ENCODE measurements at places on chromosomes 7 and 10.

DNA sequence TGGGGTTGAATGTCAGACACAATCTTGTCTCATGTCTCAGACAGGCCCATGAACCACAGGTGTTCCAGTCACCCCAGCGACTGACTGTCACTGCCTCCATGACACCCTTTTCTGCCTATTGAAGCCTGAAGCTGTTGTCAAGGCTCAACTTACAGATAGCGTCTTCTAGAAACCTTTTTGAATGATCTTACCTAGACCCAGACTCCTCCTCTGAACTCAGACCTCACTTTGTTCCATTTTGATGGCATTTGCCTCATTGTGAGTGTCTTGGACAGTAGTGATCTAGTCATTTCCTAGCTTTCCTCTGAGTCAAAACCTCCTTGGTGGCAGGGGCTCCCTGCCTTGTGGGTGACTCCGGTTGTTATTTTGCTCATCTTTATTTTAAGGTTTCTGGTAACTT is 98.3 kb upstream of the AGK start:
- DNase-seq: no peak

DNA sequence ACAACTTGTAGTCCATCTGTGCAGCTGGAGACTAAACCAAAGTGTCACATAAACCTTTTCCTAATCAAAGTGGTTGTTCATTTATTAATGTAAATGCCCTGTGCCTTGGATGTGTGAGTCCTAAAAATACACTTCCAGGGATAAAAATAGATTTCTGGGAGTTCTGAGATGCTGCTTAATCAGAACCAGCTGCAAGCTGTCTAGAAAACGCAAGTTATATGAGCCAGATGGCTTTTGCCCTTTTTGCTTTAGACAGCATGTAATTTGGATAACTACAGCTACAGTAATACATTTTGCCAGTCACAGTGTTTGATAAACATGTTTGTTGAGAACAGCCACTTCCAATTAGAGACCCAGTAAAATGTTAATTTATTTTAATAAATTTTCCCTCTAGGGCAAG is 185.1 kb upstream of the PRPS1L1 start:
- DNase-seq: peak; percentile 76

DNA sequence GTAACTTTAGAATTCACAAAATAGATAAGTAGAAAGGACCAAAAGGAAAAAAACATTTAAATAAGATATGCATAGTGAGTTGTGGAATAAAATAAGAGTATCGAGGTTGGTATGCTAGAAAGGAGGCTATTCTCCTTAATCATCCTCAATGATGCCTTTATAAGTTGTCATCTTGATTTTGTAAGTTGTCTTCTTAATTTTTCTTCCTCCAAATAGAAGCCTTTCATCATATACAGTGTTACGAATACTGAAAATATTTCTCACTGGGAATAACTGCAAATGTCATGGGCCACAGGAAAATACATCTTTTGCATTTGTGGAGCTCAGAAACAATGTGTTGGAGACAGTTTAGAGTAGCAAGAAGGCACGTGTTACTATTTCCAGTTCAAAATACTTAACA is 31.5 kb upstream of the PRTFDC1 start:
- DNase-seq: no peak

- DNase-seq: peak; percentile 21
These were observed 722 bp downstream of the DENND10 start for GRCh38 chr10:119104654-119105015.

- no peak for DNase-seq
These were observed 10.3 kb downstream of the INTS15 start for GRCh38 chr7:6600093-6600492.

DNA sequence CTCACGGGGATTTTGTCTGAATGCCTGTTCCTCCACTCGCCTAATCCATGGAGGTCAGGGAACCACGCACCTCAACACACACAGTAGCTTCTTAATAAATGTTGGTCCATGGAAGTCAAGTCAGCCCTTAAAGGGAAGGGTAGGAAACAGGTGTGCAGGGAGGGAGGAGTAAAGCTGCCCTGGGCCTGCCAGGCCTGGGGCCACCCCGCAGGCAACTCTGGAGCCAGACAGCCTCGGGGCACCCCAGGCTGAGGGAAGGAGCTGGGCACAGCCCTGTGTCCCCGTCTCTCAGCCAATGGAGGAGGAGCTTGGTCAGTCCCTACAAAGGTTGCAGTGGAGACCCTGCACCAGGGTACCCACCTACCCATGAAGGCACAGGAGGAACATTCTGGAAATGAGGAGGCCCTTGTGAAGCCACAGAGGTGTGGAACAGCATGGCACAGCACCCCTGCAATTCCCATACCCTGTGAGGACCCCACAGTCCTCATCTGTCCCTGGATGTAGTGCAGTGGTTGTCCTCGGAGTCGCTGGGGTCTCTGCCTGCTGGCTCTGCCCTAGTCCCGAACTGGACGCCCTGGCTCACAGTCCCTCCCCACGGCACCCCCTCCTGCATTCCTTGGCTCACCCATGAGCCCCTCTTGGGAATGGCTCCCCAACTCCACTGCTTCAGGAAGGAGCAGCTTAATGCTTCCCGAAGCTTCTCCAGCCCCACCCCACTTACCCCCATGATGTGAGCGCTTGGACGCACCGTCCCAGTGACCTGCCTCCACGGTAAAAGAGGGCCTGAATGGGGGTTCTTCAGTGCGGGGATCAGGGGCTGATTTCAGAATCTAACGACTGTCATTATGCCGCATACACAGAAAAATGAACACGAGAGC is 79.2 kb upstream of the INSIG1 start:
- no peak for DNase-seq

DNA sequence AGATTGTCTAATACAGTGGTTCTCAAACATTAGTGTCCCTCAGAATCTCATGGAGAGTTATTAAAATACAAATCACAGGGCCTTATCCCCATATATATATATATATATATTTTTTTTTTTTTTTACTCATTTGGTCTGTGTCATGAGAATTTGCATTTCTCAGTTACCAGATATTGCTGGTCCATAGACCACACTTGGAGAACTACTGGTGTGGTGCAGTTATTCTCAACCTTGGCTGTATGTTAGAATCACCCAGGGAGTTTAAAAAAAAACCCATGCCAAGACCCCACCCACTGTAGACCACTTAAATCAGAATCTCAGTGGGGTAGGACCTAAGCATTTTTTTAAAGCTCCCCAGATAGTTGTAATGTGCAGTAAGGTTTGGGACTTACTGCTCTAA is 179.9 kb downstream of the AUTS2 start:
- DNase-seq: no peak

- DNase-seq: peak; percentile 52
These were observed 103.5 kb upstream of the CELF2 start for GRCh38 chr10:10914144-10914543.

DNA sequence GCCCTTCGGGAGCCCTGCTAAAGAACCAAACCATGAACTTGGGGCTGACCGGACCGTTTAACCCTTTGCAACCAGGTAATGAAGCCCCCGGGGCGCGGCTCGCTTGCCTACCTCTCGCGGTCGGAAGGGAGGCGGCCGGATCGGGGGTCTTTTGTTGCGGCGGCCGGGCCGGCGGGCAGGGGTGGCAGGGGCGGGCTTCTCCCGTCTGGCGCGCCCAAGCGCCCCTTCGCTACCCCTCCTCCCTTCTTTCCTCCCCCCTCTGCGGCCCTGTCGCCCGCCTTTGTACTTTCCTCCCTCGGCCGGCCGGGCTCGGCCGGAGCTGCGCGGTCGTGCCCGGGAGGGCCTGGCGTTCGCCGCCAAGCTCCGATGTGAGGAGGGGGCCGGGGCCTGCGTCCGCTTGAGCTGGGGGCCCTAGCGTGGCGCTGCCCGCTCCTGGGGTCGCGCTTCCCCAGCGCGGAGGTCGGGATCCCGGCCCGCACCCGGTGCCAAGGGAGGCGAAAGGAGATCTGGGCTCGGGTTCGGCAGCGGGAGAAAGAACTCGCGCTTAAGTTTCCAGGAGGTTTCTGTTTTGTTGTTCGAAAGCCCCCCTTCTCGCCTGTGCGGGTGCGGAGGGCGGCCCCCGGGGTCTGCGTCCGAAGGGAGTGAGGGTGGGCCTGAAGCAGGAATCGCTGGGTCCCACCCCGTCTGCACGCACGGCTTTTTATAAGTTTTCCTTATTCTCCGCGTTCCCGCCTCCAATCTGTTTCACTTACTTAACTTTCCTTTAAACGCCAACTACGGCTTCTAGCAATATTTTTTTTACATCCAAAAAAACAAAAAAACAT is 436.8 kb upstream of the GALNT17 start:
- DNase-seq: peak; percentile 37

DNA sequence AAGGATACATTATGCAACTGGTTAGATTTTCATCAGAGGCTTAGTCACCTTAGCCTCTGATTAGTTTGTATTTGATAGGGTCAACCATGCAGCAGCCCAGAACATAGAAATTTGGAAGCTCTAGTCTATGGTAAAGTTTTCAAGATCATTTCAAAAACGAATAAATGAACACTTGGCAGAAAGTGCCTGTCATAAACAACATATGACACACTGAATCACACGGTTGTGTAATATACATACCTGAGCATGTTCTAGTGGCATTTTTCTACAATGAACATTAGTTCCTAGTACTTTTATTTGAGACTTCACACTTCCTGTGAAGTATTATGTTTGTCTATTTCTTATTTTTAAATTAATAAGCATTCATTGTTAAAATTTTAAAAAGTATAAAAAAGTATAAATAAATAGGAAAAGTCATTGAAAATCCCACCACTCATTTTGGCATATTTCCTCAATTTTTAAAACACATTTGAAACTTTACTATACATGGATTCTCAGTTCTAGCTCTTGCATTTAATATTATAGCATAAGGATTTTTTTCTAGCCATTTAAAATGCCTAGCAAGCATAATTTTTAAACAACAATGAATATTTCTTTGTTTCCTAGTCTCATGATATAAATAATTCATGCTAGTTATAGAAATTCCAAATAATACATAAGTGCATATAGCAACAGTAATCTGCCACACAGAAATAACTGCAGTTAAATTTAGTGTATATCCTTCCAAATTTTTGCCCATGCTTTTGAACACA is 25.7 kb upstream of the PRPS1L1 start:
- DNase-seq: no peak

GRCh38 chr7:17071866-17072265 is 190.1 kb upstream of the AGR3 start:
- no peak for DNase-seq

DNA sequence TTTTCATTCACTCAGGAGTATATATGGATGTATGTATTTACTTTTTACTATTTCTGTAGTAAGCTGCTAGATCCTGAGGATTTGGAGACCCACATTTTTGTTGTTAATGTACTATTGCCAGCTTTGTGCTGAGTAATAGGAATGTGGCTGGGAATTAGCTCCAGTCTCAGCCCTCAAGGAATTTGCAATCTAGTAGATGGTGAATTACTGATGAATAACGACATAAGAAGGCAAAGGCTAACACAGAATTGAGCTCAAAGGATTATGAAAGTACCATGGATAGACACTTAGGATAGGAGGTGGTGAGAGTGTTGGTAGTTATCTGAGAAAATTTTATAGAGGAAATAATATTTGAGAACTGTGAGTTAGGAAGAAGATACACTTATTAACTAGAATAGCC is 19.9 kb downstream of the CASD1 start:
- peak; percentile 26 for DNase-seq

DNA sequence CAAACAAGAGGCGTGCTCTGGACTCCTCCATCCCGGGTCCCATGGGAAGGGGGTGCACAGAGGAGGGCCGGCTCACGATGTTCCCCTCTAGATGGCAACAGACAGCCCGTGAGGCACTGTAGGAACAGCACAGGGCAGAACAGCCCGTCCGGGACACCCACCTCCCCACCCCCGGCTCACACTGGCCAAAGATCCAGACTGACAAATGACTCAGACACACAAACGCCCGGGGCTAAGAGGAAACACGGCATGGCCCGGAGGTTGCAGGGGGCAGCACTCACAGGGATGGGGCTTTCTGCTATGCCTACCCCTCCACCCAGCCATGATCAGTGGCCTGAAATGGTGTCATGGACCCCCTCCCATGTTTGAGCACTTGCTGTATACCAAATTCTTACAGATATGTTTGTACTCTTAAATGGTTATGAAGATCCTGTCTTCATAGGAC is 4.9 kb upstream of the ELN start:
- DNase-seq: peak; percentile 55
